ENCODE measurements at places on chromosomes 11 and 22.

GRCh38 chr11:98434296-98434695 is 586.5 kb upstream of the CNTN5 start:
- no peak for DNase-seq

DNA sequence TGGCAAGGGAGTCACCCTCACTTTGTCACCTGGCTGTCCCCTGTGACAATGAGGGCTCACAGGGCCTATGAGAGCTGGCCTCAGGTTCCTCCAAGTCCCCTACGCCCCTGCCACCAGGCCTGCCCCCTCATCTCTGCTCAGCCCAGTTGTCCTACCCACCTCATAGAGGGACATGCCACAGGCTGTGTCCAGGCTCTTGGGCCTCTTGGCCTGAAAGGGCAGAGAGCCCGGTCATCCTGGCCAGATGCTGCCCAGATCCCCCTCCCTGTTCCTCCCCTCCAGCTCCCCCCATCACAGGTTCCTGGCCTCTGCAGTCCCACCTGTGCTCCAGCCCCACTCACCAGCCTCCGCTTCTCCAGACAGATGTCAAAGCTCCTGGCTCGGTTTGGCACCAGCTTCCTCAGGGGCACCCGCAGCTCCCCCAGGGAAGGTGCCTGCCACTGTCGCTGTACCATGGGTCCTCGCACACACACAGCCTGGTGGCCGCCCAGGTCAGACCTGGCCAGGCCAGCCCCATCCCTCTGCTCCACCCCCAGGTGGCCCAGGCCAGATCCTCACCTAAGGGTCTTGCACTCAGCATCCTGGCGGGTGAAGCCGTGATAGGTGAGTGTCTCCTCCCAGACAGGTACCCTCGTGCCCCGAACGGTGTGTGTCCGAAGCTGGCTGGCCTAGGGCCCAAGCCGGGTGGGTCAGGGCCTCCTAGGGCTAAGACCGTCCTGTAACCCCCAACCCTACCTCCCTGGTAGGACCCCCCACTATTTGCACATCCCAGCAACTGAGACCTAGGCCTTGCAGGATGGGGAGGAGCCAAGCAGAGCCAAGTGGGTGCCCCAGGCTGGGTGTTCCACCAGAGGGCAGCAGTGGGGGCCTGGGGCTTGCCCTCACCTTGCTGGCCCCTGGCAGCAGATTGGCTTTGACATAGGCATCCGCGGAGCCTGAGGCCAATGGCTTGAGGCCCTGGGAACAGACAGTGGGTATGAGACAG is 8.3 kb downstream of the NDUFV1 start:
- no peak for DNase-seq

DNA sequence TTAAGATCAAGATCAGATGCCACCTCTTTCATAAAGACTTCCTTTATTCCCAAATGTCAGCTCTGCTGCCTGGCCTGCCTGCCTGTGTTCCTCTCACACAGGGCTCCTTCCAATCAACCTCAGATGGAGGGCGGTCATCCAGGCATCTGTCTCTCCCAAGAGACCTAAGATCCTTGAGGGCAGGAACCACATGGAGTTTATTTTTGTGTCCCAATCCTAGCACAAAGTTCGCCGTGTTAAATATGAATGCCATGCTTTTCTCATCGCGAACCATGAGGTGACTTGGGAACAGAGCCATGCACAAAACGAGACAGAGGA is 72.7 kb upstream of the ARFGAP3 start:
- DNase-seq, result no peak

- DNase-seq, result no peak
These were observed 126.4 kb downstream of the EHF start for GRCh38 chr11:34747251-34747650.

DNA sequence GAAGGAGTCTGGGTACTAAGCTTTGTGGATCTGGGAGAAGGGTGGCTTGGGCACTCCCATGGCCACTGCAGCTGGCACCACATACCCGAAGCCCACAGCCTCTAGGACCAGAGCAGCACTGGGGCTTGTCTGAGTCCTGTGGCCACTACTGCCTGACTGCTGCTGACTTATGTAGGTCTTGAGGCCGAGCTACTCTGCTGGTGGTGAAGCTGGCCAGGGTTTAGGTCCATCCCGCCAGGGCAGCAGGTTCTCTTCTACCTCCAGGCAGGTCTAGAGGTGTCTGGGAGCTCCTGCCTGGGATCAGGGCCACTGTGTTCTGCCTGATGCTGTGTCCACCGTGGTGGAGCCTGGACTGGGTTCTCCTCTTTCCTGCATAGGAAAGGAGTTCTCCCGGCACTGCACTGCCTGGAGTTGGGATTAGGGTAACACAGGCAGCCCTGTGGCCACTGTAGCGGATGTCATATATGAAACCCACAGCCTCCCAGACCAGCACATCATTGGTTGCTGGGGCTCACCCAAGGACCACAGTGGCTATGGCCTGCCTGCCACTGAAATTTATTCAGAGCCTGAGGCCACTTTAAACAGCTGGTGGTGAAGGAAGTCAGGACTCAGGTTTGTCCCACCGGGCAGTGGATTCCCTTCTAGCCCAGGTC is 109.8 kb upstream of the SERPIND1 start:
- DNase-seq, result no peak

DNA sequence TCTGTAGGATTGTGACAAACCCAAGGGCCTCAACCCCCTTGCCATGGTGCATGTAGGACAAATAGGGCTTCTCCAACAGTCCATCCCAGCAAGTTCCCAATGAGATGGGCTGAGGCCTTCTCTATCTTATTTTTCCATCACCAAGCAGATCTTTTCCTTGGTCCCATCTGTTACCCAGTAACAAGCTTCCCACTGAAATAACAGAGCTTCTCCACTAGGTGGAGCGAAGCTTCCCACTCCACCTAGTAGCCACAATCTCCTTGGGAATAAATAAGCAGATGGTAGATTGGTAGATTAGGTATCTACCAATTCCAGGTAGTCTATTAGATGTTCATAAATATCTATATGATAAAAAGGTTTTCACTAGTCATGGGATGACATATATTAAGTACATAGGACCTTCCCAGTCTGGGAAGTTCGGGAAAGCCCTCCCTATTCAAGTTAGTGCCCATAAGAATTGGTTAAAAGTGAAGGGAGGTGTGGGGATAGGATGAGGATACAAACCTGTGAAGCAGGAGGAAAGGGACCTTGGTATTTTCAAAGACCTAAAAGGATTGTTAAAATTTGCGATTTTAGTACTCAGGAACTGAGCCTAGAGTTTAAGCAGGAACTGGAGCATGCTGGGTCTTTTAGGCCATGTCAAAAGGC is 5.9 kb upstream of the OR52L1 start:
- DNase-seq, result no peak

- DNase-seq, result peak; percentile 65
These were observed 2.1 kb downstream of the UBE2L3 start for GRCh38 chr22:21569459-21570170.

GRCh38 chr11:103936059-103936458 is 100.4 kb upstream of the DDI1 start:
- DNase-seq, result no peak
